ENCODE measurements at places on chromosomes 3 and 15. TPM values are rescaled to one million over a fixed set of nuclear protein-coding genes. Genes with fewer than 3 reads are reported as not detected.

Gene ETFA
- 140 TPM for total RNA-seq

DNA sequence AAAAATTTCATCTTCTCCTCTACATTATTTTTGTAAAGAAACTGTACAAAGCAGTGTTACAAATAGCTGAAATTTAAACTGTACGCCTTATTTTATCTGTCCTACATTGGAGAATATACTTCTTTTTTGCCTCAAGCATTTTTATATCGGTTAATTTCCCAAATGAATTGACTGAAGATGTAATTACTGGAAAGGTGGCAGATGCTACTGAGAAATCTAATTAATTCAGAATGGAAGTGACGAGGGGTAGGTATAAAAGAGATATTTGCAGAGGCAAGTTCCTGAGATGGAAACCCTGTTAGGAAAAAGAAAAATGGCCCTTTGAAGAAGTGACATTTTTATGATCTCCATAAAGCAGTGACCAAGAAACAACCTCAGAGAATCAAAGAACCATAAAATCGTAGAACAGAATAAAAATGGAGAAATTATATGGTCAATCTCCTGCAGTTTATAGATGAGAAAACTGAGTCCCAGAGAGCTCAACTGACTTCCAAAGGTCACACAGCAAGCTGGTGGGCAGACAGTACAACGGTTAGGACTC lies 20.4 kb downstream of the RUVBL1 start:
- no peak for DNase-seq

- DNase-seq: no peak
These were observed 15.6 kb upstream of the CYFIP1 start for GRCh38 chr15:22995795-22996194.

Gene C2CD4B
- total RNA-seq: not detected

- peak; percentile 60 for DNase-seq
These were observed 102.2 kb downstream of the ABI3BP start for GRCh38 chr3:100891033-100891432.

Gene CCR8
- total RNA-seq: not detected

Gene ITIH1
- not detected for total RNA-seq

DNA sequence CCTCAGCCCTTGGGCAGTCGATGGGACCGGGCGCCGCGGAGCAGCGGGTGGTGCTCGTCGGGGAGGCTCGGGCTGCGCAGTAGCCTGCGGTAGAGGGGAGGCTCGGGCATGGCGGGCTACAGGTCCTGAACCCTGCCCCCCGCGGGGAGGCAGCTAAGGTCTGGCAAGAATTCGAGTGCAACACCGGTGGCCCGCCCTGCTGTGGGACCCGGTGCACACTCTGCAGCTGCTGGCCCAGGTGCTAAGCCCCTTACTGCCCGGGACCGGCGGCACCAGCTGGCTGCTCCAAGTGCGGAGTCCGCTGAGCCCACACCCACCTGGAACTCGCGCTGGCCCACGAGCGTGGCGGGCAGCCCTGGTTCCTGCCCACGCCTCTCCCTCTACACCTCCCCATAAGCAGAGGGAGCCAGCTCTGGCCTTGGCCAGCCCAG lies 377.7 kb upstream of the RBMS3 start:
- DNase-seq: no peak

- DNase-seq: no peak
These were observed 67.8 kb downstream of the NSUN3 start for GRCh38 chr3:94130690-94131089.

Gene PIF1
- 8.0 TPM for total RNA-seq

Gene STX19
- not detected for total RNA-seq

Gene TLR9
- total RNA-seq: not detected

DNA sequence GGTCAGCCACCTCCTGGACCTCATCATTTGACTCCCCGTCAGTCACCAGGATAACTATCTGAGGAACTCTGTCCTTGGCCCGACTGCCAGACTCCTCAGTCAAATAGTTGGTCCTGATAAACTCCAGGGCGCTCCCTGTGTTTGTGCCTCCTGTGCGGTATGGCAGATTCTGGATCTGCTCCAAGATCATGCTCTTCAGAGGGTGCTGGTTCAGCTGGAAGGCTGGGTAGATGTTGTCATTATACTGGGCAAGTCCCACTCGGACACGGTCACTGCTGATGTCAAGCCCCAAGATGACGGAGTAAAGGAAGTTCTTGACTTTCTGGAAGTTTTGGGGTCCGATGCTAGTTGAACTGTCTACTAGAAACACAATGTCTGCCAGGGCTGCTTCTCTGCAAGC lies 31.1 kb upstream of the CAPN7 start:
- no peak for DNase-seq

DNA sequence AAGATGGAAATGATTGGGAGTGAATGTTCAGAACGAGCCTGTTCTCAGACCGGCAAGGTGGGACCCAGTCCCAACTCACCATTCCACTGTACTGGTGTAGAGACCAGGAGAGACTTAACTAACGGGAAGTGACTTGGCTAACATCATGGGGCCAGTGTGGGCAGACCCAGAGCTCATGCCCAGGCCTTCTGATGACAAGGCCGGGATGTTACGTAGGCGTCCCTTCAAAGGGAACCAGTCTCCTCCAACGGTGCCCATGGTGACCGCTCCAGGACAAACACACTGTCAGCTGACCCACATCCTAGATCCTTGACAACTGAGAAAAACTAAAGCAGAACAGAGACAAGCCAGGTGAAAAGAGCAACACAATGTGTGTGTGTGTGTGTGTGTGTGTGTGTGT lies 128.4 kb upstream of the HACD2 start:
- no peak for DNase-seq

Gene CXCR6
- total RNA-seq: not detected

DNA sequence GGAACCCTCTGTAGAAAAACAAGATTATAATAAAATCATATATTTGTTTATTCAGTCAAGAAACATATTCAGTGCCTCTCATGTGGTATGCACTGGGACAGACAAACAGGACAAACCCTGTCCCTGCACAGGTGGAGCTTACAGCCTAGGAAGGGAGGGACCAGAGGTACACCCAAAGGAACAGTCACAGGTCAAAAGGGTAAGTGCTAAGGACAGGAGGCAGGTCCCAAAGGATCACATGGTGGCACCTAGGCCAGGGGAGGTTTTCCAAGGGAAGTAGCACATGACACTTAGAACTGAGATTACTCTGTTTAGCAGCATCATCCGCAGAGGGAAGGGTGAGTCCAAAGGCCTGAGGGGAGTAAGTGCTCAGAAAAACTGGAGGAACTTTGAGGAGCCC lies 254.4 kb upstream of the ARRDC4 start:
- no peak for DNase-seq

DNA sequence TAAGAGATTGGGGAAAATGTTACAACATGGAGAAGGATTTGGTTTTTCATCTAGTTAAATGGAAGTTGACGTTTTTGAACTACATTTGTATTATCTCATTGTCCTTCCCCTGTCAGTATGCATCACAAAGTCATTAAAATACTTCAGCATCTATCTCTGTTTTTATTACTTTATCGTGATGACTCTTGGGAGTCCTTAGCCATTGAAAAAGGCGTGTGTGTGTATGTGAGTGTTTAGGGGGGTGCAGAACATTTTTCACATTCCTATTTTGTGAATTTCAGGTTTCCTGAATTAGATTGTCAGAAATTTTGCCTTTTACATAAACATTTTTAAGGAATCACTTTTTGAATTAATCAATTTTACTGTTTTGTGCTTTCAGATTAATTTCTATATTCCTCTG lies 360.6 kb upstream of the SGO1 start:
- DNase-seq: peak; percentile 59

DNA sequence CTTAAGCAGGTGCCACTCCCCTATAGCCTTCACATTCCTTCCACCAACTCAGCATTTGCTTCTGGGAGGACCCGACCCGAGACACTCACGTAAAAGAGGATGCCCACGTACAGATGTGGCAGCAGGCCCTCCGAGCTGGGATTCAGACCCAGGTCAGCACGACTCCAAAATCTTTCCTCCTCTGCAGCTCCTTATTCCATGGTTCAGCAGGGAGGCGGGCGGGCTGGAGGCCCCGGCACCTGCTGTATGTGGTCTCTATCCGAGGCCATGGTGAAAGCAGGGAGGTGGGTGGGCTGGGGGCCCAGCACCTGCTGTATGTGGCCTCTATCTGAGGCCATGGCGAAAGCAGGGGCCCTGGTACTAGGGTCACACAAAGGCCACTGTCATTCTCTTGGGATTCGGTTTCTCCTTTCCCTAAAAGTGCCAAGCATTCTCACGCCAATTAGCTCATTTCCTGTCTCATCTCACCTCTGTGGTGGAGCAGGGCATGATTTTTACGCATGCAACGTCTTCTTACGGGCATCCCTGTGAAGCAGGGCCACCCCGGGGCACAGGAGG lies 5.9 kb upstream of the MUC4 start:
- DNase-seq: no peak

- no peak for DNase-seq
These were observed 28.1 kb downstream of the CCRL2 start for GRCh38 chr3:46435081-46435726.

GRCh38 chr3:61938878-61939549 lies 377.6 kb downstream of the PTPRG start:
- DNase-seq: no peak

Gene COL6A5
- not detected for total RNA-seq

- no peak for DNase-seq
These were observed 71.8 kb downstream of the GAP43 start for GRCh38 chr3:115695090-115695489.

- peak; percentile 60 for DNase-seq
These were observed 1.4 kb downstream of the ATOSA start for GRCh38 chr15:52677593-52678467.

DNA sequence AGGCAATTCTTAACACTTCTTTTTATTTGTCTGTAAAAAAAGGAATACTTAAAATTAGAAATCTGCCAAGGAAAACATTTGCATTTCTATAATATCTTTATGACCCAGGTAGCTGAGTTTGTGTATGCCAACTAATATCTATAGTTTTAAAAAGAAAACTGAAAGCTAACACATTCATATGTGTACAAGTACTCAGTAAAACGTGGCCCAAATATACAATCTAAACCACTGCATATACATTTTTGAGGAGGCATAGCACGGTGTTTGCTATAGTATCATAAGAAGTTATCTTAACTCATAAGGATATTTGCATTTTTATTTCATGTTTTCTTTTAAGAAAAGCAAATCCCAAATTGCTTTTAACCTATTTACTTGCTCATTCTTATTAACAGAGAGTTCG lies 172.7 kb downstream of the ZBTB20 start:
- no peak for DNase-seq

DNA sequence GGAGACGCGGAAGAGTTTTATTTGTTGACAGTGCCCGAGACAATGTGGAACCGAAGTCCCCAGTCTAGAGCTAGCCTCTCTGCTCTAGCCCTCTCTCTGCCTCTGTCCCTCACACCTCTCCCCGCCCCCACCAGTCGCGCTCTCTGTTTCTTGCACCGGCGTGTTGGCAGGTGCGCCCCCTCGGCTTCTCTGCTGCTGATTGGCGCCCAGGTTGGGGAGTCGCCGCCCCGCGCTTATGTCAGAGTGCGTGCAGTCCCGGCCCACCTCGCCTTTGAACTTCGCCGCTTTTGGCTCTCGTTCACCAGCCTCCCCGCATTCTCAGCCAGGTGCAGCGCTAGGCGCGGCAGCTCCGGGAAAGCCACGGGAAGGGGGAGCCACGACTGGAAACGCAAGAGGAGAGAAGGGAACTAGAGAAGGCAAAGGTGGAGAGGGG lies at the start of gene SOX14:
Gene SOX14, plus strand, starts transcription at position 315 of the 433 bp plus-strand sequence. CDS start 470 bp downstream, outside the sequence.
- DNase-seq: no peak

Gene SEC22C
- total RNA-seq: 48.4 TPM

Gene ARL13B
- total RNA-seq: 6.5 TPM

DNA sequence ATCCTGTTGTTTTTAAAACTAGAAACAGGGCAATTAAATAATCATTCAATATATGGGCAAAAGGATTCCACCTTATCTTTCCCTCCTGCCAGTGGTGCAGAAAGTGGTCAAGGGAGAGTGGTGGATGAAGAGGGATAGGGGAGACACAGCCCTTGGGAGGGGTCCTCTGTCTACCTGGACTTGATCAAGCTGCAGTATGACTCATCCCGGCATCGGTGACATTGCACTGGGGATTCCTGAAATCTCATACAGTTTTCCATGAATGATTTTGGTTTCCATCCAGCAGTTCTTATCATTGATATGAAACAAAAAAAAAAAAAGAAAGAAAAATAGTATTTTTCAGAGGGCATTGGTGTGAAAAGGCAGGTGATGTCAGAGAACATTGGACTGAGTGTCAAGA lies 62.9 kb downstream of the CMTM8 start:
- no peak for DNase-seq

DNA sequence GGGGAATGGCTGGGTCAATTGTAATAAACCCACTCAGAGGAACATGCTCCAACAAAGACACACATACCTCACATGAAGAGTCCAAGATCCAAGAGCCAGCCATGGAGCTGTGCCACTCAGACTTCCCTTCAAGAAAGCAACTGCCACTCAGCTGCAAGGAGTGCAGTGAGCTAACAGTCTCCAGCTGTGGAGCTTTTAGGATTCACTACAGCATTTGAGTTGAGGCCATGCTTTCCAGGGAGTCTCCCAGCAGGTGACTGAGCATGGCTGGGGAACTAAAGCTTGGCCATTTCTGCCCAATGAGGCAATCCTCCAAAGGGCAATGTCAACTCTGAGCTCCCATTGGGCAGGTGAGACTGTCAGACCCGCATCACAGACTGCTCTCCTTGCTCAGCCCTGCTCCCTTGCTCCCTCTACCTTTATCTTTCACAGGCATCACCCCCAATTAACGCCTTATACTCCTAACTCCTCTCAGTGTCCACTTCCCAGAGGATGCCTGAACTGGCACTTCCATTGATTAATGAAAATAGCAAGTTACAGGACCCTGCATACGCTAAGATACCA lies 165.3 kb upstream of the CTNNB1 start:
- no peak for DNase-seq

DNA sequence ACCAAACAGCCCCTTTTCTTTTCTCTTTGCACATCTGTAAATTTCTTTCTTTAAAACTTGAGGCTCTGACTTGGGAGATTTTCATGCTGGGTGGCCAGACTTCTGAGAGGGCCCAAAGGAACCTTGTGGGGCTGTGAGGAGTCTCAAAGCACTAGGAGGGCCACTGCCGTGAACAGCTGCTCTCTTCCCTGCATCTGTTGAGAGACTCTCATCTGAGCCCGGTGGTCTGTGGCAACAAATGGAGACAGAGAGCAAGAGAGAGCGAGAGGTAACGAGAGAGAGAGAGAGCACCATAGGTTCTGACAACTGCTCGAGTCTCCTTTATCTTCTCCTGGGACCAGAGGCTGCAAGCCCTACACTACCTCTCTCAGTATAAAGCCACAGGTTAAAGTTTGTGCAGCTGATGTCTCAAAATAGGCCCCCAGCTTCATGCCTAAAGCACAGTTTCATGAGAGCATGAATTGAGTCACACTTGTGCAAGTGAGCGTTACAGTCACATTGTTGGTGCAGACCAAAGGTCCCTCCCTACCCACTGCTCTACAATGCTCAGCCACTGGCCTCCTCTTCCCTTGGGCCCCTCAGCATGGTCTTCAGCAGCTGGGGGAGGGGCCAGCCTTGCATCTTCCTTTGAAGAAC lies 60.7 kb downstream of the ZNF621 start:
- DNase-seq: no peak
